AG09309 (cell line): ENCODE measurements at places on chromosomes 12 and 14.

DNA sequence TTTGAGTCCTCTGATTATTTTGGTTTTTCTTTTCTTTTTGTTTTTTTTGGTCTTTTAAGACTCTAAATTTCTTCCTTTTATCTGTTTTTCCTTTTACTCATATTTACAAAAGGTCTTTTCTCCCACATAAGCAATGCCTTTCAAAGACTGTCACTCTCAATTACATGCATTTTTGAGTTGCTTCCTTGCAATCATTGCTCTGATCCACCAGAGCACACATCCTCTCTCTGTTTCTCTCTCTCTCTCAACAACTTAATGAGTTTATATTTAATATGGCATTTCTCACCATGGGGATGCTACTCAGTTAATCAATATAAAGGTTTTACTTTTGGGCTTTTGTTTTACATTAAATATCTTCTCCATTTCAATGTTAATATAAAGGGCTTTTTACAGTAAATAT is 62.7 kb upstream of the OR10AD1 start:
- DNase-seq, result no peak

DNA sequence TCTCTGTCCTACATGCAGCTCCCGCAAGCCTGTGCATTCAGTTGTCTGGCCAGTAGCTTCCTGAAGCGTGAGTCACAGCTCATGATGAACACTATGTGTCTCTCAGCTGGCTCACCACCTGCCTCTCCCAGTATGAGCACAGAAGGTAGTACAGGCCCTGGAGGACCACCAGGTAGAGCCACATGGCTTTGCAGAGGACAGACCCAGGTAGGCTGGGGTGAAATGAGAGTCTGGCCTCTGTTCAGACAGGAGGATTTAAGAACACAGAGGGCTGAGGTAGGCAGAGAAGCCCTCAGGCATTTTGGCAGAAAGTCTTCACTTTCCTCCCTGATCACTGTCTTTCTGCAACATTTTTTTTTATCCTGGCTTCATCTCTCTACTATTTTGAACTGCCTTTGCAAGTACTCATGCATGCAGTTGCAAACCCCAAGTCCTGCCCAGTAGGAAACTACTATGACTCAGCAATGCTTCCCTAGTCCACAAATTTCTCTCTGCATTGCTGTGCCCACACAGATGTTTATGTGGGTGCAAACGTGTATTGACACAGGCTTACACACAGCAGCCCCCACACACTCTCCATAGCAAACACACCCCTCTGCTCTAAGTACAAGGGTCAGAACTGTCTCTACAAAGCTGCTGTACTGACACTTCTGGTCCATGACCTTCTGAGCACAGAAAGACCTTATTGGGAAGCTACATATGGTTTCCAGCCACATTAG is 7.2 kb upstream of the SDR9C7 start:
- DNase-seq, result peak; percentile 32

DNA sequence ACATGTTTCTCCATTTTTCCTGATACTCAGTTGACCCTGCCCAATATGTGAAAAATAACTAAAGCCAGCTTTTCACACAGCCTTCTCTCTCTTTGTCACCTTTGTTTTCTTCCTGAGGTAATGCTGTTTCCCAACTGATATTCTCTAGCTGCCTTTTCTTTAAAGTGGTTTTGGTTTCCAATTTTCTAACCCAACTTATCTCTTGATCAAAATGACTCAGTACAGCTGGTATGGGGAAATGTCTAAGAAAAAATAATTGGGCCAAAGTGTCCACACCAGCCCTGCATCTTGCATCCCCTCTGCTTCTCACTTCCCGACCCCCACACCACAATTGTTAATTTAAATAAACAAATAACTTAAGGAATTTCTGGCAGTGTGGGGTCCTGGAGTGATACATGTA is 193.8 kb downstream of the SYT1 start:
- no peak for DNase-seq

DNA sequence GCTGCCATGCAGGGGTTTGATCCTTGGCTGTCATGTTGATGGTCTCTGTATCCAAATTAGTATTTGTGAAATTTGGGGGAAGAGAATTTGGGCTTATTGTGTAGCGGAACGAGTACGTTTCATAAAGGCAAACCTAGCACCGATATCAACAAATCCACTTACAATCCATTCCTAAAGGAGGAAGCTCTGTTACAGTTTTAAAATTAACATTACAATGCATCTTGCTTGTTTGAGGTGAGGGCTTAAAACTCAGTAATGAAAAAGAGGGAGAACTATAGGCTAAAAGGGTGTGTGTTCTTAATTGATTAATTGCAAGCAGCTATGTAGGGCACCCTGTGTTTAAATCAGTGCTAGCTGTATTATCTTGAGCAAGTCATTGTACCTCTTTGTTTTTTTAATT is 13.7 kb downstream of the RASSF3 start:
- DNase-seq, result no peak

DNA sequence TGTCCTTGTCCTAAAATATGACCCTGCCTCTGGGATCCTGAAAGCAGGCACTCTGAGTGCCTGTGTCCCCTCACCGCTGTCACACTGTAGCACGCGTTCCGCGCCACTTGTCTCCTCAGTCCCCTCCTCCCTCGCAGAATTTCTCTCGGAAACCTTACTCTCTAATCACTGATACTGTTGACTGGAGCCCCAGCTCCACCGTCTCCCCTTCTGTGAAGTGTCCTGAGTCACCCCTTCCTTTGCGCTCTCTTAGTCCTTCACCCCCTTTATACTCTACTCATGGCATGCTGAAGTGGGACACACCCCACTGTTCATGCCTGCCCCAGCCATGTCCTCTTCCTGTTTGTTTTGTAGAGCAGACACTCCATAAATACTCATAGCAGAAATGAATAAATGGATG is 104.7 kb downstream of the ZNF664 start:
- DNase-seq, result no peak

DNA sequence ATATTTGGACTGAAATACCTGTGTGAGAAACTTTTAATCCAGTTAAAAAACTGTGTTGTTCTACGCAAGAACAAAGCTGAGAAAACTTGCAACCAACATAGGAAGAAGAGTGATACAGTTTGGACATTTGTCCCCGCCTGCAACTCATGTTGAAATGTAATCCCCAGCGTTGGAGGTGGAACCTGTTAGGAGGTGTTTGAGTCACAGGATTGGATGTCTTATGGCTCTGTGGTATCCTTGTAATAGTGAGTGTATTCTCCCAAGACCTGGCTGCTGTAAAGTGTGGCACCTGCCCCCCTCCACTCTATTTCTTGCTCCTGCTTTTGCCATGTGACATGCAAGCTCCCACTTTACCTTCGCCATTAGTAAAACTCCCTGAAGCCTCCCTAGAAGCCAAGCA is 28.6 kb upstream of the ADAM20 start:
- no peak for DNase-seq

- no peak for DNase-seq
Measured at GRCh38 chr14:96616161-96616721, 114.1 kb downstream of the PAPOLA start.

- no peak for DNase-seq
Measured at GRCh38 chr14:41986700-41987099, 380.0 kb downstream of the LRFN5 start.

DNA sequence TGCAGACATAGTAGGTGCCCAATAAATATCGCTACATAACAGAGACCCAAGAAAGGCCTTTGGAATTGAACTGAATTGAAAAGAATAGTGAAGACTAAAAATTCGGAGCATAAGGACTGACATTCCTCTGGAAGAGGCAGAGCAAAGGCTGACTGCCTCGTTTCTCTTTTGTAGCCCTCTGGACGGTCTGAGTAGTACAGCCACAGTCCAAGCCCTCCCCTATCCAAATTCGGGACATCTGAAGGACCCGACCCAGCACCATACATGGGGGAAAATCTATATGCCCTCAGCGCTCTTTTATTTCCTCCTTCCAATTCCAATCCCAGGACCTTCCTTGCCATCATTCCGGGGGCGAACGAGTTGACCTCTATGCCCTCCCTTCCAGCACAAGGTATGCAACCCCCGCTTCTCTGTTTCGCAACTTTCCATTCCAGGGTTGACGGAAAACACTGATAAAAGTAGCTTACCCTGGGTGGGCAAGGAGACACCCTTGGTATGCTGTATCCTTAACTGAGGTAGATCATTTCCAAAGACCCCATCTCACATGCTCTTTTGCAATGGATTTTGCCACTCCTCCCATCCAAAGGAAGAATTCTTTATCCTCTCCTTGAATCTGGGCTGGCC is 127.4 kb upstream of the MAP1LC3B2 start:
- DNase-seq, result no peak

- no peak for DNase-seq
Measured at GRCh38 chr14:98959958-98960616, 311.9 kb downstream of the BCL11B start.

- no peak for DNase-seq
Measured at GRCh38 chr12:82644896-82645295, 41.8 kb upstream of the TMTC2 start.

- no peak for DNase-seq
Measured at GRCh38 chr12:47979166-47979565, 15.8 kb downstream of the TMEM106C start.

GRCh38 chr14:60014402-60014801 is 77.3 kb upstream of the PCNX4 start:
- DNase-seq, result no peak

GRCh38 chr14:22036541-22037239 is 363.1 kb upstream of the OR4E1 start:
- no peak for DNase-seq

- DNase-seq, result no peak
Measured at GRCh38 chr12:101772012-101772775, 32.9 kb upstream of the SYCP3 start.

DNA sequence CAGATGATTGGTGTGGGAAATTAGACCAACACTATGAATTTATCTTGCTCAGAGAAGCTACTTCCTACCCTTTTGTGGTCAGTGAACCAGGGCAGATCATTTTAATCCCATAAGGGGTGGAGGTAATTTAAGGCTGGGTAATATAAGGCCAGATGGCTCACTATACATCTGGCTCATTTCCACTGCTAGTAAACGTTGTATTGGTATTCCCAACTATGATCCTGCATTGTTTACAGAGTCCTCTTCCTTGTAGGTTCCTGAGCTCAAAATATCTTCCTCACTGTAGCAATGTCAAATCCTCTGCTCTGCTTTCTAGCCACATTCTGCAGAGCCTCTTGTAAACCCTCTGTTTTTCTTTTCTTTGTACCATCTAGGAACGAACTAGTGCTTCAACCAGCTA is 93.0 kb upstream of the MGAT4C start:
- no peak for DNase-seq

- DNase-seq, result no peak
Measured at GRCh38 chr14:91516663-91517388, 6.7 kb upstream of the PPP4R3A start.

- no peak for DNase-seq
Measured at GRCh38 chr12:31020385-31021166, 53.1 kb upstream of the DDX11 start.

GRCh38 chr14:102629011-102629444 is 36.6 kb downstream of the RCOR1 start:
- DNase-seq, result no peak

DNA sequence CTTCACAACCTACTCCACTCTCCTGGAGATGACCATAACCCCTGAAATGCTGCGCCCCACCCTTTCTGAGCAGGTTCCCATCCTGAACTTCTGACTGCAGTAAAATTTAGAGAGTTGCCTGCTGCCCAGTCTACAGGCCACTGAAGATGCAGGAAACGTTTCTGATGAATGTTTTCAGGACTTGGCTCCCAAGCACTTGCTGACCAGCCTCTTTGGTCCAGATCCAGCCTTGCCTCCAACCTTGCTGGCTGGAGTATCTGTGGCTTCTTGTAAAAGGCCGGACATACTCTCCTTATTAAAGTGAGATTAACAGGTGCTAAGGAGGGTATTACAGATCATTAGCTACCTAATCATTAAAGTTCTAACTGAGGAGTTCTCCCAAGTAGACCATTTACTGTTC is 70.3 kb upstream of the STXBP6 start:
- no peak for DNase-seq

- DNase-seq, result no peak
Measured at GRCh38 chr14:30849983-30850382, 24.4 kb upstream of the COCH start.

DNA sequence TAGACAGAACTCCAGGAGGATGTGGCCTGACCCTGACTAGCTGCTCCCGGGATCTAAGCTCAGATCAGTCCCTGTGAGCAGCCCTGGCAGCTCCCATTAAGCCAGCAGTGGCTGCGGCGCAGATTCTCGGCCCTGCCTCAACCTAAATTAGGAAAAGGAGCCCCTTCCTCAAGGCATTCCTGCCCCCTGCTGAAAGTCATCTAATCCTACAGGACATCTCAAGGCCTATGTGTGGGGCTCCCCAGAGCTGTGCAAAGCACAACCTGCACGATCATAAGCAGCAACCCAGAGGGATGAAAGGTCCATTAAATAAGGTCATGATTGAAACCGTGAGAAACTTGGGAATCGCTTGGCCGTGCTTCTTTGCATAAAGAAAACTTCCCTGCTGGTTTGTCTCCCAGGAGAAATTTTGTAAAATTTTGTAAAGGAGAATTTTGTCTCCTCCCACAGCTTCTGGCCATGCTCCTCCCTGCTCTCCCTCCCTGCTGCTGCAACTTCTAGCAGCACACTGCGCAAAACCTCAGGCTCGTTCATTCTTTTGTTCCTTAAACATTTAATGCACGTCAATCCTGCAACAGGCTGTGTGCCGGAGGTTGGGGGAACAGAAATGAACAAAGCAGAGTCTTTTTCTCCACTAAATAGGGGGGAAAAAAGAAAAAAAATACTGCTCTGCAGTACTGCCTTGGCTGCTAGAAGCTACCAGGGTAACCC is 96.6 kb upstream of the SLC35F4 start:
- DNase-seq, result no peak

DNA sequence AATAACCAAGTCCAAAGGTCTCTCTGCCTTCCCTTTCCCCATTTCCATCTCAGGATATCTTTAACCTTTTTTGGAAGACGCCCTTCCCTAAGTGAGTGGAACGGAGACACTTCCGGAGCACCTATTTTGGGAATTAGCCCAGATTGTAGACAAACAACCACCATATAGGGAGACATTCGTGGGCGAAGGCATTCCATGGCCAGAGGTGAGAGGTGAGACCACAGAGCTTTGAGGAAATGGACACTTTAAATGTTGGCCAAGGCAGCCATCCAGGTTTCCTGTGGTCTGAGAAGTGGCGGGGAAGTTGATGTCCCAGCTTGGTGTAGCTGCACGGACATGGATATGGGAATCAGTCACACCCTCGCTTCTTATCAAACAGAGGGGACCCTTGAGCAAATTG is 69.4 kb upstream of the BDKRB2 start:
- DNase-seq, result no peak

- DNase-seq, result no peak
Measured at GRCh38 chr14:92964124-92965109, 41.5 kb downstream of the CHGA start.

DNA sequence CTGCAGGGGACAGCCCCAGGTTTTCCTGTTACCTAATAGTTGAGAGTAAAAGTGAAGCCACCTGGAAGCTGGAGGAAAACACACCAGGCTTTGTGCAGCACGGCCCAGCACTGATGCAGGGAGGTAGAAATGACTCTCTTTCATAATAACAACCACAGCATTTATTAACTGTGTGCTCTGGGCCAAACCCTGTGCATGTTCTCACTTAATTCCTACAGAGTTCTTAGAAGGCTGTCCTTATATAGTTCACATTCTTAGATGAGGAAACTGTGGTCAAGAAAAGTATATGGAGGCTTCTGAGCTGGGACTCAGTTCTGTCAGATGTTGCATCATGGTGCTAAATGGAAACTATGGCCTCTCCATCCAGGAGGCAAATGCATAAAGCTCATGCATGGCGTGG is 100.0 kb downstream of the PAPOLA start:
- no peak for DNase-seq

- DNase-seq, result no peak
Measured at GRCh38 chr14:95336192-95336760, 16.6 kb upstream of the CLMN start.
